Epithelial cell of proximal tubule (primary cell): ENCODE measurements at places on chromosomes 4 and X.

- no peak for DNase-seq
Measured at GRCh38 chr4:110062166-110062565, 136.2 kb downstream of the ELOVL6 start.

- DNase-seq = no peak
Measured at GRCh38 chrX:152932598-152933175, 34.8 kb downstream of the ZNF185 start.

DNA sequence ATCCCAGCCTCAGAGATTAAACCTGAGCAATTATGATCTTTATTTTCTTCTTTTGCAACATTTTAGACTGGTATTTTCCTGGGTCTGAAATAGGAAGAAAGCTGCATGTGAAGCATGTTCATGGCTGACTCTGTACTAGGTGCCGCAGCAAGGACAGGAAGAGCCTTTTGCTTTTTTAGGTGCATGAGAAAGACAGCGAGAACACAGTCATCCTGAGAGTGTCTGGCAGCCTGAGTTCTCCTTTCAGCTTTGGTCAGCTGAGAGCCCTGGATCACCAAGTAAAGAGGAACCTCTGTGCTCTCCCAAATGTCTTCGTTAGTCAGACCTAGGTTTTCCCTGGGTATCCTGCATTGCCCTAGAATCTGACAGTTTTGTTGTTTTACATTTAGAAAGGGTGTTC is 29.8 kb downstream of the FAM149A start:
- no peak for DNase-seq

DNA sequence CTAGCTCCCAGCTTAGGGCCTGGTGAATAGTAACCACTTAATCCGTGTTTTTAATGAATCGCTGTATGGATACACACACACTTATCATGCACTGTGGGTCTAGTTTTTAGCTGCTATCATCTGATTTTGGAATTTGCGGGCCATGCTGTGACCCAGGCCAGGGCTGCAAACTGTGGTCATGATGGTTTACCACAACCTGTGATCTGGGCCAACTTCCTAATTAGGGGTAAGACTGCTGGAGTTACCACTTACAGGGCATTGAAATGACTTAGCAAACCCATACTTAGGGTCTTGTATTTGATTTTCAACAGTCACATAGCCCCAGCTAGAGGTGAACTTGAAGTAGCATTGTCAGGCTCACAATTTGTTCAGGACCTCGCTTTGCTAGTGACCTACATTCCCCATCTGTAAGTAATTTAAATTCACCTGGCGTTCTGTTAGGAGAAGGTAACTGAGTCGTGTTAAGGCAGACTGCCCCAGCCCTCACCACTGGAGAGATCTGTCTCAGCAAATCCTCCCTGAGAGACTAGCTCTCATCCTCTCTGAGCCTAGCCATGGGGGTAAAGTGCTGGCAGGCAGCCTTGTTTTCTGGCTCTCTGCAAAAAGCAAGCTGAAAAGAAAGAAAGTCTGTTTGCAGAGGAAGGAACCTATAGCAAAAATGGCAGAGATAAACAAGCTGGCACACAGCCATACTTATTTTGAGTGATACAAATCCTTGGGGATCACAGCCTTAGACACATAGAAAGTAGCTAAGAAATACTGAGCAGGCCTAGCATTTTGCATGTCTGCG is 33.8 kb upstream of the EGFL6 start:
- DNase-seq = no peak

DNA sequence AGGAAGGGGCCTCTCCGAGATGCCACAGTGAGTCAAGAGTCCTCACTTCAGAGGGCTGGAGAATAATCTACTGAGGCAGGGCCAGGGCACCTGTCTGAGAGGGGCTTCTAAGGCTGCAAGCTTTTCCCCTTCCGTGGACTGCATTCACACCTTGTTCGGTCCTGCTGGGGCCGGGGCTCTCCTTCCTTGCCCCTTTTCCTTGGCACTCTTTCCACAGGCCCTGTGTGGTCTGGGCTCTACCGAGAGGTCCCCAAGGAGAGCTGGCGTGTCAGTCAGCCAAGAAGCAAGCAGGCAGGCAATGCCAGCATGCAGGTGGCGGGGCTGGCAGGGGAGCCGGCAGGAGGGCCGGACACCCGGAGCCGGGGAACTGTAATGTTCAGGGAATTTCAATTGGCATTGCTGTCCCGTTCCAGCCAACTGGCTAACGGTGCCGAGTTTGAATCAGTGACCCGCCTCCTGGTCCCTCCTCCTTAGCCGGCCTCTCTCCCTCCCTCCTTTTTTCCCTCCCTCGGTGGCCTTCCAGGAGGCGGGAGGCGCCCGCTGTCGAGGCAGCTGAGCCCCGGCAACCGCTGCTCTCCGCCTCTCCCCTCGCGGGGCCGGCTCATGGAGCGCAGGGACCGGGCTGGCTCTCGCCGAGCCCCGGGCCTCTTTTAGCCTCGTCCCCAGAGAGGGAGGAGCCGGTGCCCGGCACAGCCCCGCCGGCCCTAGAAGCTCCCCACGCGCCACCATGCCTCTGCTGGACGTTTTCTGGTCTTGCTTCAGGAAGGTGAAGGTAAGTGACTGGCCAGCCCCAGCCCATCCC is at the start of gene STARD8:
Gene STARD8, plus strand, starts transcription at position 511 of the 802 bp plus-strand sequence. Its CDS starts 217 bp downstream, at position 728.
- no peak for DNase-seq
